ENCODE measurements at places on chromosomes 2 and 18. TPM values are rescaled to one million over a fixed set of nuclear protein-coding genes. Genes with fewer than 3 reads are reported as not detected.

Gene SLC30A3
- 17.3 TPM for total RNA-seq

Gene ANKRD62
- not detected for total RNA-seq

Gene FHOD3
- 118 TPM for total RNA-seq

Gene ACMSD
- not detected for total RNA-seq

Gene NUP35
- 10.2 TPM for total RNA-seq

Gene FBXO48
- 0.96 TPM for total RNA-seq

Gene SIX2
- total RNA-seq: 0.42 TPM

Gene EPAS1
- total RNA-seq: 210 TPM

Gene ANKRD30BL
- not detected for total RNA-seq

Gene CHRND
- total RNA-seq: not detected

Gene UPP2
- not detected for total RNA-seq

Gene SRD5A2
- total RNA-seq: not detected

Gene RAB6D
- not detected for total RNA-seq

Gene FTCDNL1
- 2.4 TPM for total RNA-seq

Gene CPLX4
- total RNA-seq: not detected

Gene FBXO15
- not detected for total RNA-seq

Gene UGT1A4
- total RNA-seq: not detected

Gene RAB12
- 112 TPM for total RNA-seq

Gene OTOF
- total RNA-seq: 0.25 TPM
